Aortic smooth muscle cell (primary cell): ENCODE measurements at places on chromosomes 3 and 15. TPM values are rescaled to one million over a fixed set of nuclear protein-coding genes. Genes with fewer than 3 reads are reported as not detected.

GHSR gene
- not detected in 2 replicates for total RNA-seq

FRMD5 gene
- total RNA-seq: 12.2 and 14.2 TPM in 2 replicates

ZPLD1 gene
- total RNA-seq: 0.19 and 0.26 TPM in 2 replicates

TLR9 gene
- total RNA-seq: under 0.01 TPM in 1 of 2 replicates, not detected in the other

ATP13A4 gene
- 0.31 and 0.40 TPM in 2 replicates for total RNA-seq

FGD5 gene
- 2.6 and 5.4 TPM in 2 replicates for total RNA-seq

TTLL13 gene
- under 0.01 and 0.12 TPM in 2 replicates for total RNA-seq
